ENCODE measurements at places on chromosomes 5 and 9.

DNA sequence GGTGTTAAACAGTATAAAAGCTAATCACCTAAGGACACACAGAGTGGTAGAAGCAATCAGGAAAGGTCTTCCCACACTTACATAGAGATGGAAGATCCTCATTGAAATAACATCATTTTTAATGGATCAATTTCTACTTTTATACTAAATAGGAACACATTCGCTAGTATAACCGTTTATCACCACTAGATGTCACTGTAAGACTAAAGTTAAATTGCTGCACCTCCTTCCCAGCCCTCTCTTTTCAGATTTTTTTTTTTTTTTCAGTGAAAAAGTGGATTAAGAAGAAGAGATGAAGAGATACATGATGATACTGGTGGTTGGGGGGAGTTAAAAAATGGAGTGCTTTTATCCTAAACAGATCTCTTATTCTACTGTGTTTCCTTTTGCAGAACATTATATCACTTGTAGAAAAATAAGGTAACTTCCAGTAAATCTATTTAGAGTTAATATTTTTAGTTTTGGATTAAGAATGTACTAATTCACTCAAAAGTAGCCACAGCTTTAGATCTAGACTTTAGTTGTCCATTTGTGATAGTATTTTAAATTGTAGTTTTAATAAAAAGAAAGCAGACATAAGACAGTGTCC, 116.9 kb upstream of the ARRDC3 start:
- peak; percentile 13 for DNase-seq

- DNase-seq, result no peak
These were observed 1.1 kb upstream of the PLEKHG4B start for GRCh38 chr5:90590-91547.

GRCh38 chr5:25862276-25862675, 1176.1 kb downstream of the CDH9 start:
- DNase-seq, result no peak

DNA sequence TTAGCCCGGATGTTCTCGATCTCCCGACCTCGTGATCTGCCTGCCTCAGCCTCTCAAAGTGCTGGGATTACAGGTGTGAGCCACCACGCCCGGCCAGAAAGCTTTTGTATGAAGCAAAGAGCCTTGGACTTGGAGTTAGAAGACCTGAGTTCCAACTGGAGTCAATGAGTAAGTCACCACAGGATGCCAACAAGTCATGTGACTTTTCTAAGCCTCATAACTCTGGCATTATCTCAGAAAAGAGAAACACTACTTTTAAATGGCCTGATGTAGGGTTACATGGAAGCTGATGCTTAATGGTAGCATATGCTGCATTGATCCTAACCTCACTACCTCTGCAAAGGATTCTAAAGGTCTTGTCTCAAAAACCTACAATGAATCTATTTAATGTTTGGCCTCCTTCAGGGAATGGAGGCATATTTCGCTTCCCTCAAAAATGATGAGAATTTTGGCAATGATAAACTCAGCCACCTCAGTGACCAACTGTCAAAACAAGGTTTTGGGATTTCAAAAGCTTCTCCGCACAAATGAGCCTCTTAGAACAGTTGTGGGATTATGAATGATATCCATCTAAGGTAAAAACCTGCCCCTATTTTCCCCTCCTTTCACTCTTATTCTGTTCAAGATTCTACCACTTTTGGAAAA, 236.8 kb downstream of the ACTL7B start:
- DNase-seq, result no peak

DNA sequence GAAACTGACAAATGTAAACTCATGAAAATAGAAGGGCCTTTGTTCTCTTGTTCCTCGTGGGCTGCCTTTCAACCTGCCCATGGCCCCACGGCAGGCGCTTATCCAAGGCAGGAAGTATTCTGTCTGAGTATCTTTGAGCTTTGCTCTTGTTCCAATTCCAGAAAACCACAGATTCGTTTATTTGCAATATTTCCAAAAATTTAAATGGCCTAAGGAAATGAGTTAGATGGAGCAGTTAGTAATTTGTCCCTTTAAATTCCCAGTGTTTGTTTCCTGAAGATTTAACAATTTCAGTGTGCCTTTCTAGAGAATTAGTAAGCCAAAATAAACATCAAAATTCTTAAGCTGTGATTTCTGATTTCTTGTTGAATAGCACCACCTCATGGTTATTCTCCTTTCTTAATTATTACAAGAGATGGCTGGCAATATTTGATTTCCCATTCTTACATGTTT, 299.4 kb upstream of the RASA1 start:
- DNase-seq, result peak; percentile 67

- no peak for DNase-seq
These were observed 29.1 kb downstream of the JADE2 start for GRCh38 chr5:134554319-134555222.

GRCh38 chr5:98415663-98416062, 357.8 kb upstream of the RGMB start:
- DNase-seq, result no peak

DNA sequence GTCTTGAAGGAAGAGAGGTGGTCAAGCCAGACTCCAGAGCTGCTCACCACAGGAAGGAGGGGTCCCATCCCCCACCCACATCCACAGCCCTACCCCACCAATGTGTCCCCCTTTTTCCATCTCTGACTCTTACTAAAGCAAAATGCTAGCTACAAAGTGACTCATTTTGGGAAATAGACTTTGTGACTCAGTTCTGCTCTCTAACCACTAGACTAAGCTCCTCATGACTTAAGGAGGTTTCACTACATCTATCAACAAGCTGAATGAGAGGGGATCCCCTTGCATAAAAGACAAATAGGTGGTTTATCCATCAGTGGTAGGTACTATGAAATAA, 35.1 kb upstream of the ADRB2 start:
- DNase-seq, result no peak

DNA sequence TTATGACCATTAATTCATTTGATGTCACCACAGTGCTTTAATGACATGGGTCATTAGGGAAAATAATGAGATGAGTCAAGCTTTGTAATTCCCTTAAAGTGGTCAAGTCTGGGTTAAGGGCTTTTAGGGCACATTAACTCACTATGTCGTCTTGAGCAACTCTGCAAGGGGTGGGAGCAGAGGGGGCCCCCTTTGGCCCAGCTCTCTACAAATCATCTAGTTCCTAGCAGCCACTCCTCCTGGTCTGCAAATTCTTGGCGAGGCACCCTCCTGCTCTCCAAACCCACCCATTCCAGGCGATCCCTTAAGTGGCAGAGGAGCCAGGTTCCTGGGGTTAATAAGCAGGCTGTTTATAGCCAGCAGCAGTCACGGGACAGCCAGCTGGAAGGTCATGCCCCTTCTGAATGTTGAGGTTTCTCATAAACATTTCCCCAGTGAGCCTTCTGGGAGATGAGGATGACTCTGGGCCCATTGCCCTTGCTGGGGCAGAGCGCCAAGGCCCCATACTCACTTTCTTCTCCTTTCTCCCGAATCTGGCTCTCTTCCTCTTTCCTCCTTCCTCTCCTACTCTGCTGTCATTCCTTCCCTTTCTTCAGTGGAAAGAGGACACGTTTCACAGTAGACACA, 14.3 kb upstream of the GPX3 start:
- no peak for DNase-seq

- DNase-seq, result no peak
These were observed 96.8 kb downstream of the TRIO start for GRCh38 chr5:14239951-14240350.

- peak; percentile 9 for DNase-seq
These were observed 70.1 kb upstream of the MAN2A1 start for GRCh38 chr5:109619606-109620005.

DNA sequence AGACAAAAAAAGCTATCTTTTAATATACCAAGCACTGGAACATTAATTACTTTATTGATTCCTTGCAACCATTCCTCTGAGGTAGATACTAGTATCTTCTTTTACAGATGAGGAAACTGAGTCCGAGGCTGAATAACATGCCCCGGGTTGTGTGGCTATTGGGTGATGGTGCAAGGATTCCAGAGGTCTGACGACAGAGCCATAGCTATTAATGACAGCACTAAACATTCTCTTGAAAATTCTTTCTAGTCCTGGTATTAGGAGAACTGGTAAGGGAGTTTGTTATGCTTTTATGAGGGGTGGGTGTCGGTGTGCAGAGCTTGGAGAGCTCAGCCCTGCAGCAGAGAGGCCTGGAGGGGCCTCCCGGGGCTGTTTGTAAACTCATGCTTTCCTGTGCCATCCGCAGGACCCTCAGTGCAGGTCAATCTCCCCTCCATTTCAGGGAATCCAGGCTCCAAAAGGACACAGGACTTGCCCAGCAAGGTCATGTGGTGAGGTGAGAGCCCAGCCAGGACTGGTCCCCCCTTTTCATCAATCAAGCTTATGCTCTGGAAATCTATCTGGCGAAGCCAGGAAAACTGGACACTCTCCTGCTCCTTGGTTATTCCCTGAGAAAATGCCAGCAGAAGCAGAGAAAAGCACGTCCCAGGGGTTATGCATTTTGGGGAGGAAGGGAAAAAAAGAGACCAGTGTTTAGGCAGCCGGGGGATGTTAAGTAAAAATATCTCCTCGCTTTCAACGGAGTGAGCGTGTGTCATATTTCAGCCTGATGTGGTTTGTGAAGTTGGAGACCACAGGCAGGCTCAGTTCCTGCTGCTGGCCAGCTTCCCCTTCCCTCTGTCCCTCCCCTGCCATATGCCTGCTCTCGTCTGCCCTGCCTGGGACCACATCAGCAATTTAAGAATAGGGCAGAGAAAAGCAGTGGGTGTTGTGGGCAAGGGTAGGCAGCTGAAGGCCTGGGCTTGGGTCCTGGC, 3.7 kb downstream of the GSN start:
- no peak for DNase-seq

- no peak for DNase-seq
These were observed 270.8 kb upstream of the ACTBL2 start for GRCh38 chr5:57753446-57753845.

DNA sequence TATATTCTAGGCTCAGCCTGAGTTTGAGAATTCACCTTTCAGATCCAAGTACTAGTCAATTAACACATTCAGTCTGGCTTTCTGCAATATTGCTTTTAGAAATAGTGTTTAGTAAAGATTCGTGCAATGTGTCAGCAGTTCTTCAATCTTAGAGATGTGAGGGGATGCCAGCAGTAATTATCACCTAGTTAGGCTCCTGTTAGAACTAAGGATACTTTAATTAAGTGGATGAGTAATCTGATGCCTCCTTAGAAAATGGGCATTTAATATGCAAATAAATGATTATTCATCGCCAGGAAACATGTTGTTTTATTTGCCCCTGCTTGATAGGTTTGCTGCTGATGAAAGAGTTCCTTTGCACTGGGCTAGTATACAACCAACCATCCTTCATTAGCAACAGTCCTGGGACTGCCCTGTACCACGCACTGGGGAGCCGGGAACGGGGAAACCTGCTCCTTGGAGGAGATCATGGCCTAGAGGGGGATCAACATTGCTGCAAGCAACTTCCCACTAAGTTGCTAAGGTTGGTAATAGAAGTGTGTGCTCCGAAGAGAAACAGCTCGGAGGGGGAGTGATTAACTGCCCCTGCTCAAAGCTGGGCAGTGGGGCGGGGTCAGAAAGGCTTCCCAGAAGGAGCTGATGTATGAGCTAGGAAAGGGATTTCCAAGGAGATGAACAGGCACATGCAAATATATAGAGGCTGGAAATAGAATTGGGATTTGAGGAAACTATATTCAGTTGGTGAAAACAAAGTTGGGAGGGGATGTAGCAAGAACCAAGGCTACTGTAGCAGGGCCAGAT, 231.8 kb downstream of the DRD1 start:
- DNase-seq, result no peak

- DNase-seq, result no peak
These were observed 564 bp upstream of the TOR2A start for GRCh38 chr9:127735530-127736185.

DNA sequence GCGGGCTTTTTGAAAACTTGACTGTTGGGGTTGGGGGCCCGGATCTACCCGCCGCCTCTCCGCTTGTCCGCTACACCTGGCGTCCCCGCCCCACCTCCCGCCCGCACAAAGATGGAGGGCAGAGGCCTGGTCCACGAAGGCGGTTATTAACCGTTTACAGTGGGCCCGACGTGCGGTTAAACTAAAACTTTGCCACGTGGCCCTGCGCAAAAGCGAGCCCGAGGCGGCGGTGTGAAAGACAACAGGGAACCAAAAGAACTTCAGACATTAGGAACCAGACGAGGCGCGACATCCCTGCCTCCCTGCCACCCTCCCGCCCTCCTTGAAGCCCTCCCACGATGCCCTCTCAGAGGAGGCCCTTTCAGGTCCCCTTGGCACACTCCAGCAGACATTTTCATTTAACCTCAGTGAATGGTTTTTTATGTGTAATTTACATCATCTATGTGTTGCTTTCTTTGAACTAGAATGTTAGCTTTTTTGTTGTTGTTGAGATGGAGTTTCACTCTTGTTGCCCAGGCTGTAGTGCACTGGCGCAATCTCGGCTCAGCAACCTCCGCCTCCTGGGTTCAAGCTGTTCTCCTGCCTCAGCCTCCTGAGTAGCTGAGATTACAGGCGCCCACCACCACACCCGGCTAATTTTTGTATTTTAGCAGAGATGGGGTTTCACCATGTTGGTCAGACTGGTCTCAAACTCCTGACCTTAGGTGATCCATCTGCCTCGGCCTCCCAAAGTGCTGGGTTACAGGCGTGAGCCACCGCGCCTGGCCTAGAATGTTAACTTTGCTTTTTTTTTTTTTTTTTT, 999 bp upstream of the HNRNPA0 start:
- DNase-seq, result no peak

DNA sequence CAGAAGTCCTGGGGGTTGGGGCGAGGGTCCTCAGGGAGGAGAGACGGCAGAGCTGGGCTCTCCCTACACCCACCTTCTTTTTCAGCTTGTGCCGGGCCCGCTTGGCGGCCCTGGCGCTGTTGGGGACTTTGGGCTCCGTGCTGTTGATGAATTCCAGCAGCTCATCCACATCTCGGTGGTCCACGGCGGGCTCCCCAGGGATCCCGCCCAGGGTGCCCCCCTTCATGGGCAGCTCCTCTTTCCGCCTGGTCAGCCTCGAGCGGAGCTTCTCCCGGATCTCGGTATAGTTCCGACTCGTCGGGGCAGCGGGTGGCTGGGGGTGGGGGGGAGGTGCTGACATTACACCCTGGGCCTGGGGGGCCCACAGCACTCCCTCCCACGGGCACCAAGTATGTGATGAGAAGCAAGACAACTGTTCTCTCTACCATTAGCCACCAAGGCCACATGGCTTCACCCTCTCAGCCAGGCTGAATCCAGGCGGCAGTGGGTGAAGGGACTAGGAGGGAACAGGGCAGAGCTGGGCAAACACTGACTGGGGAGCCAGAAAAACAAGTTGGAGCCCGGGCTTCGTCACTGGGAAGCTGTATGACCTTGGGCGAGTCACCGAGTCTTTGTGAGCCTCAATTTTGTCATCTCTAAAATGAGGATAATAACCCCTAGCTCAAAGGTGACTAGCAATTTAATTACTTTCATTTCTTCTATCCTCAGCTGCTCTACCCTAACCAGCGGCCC, 14.6 kb upstream of the DDX41 start:
- DNase-seq, result no peak

- no peak for DNase-seq
These were observed 19.2 kb downstream of the KCTD16 start for GRCh38 chr5:144189800-144190429.

- no peak for DNase-seq
These were observed 81.2 kb downstream of the ZNF366 start for GRCh38 chr5:72426019-72426418.

DNA sequence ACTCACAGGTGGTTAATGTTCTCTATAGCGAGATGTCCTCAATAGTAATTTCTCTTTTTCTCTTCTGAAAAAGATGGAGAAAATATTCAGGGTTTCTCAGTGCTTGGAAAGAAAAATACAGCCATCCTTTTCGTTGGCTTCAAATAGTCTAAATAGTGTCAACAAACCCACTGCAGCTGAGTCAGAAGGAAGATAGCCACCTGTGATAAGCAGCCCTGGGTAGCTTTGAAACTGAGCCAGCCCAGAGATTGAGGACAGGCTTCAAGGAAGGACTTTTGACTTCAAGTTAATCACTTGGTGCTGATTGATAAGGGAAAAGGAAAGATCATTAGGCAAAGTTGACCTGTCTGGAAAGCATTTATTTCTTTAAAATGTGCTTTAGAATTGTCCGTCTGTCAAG, 78.7 kb upstream of the TYRP1 start:
- no peak for DNase-seq
